Glomerular endothelial cell (primary cell): ENCODE measurements at places on chromosomes 12 and 14. TPM values are rescaled to one million over a fixed set of nuclear protein-coding genes. Genes with fewer than 3 reads are reported as not detected.

The PYGL gene
- total RNA-seq: 46.8 and 69.1 TPM in 2 replicates

The FOXA1 gene
- 0.44 and 3.3 TPM in 2 replicates for total RNA-seq

- DNase-seq: no peak
Observed at GRCh38 chr14:24240110-24240918, 2.1 kb downstream of the TINF2 start.

The TBC1D30 gene
- total RNA-seq: 13.8 and 24.7 TPM in 2 replicates

DNA sequence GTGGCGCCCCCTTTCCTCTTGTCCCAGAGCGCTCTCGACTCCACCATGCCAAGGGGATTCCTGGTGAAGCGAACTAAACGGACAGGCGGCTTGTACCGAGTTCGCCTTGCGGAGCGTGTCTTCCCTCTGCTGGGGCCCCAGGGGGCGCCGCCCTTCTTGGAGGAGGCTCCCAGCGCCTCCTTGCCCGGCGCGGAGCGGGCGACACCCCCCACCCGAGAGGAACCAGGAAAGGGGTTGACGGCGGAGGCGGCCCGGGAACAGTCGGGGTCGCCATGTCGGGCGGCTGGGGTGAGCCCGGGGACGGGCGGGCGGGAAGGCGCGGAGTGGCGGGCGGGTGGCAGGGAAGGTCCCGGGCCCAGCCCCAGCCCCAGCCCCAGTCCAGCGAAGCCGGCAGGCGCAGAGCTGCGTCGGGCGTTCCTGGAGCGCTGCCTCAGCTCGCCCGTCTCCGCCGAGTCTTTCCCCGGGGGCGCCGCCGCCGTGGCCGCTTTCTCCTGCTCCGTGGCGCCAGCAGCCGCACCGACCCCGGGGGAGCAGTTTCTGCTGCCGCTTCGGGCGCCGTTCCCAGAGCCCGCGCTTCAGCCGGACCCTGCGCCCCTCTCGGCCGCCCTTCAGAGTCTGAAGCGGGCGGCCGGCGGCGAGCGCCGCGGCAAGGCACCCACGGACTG is 376 bp downstream of the INSM2 start:
- DNase-seq: no peak

The FGF23 gene
- not detected in 2 replicates for total RNA-seq
